ENCODE measurements at places on chromosomes 6 and 20.

GRCh38 chr6:97269821-97270220 is 13.2 kb downstream of the MMS22L start:
- no peak for DNase-seq

DNA sequence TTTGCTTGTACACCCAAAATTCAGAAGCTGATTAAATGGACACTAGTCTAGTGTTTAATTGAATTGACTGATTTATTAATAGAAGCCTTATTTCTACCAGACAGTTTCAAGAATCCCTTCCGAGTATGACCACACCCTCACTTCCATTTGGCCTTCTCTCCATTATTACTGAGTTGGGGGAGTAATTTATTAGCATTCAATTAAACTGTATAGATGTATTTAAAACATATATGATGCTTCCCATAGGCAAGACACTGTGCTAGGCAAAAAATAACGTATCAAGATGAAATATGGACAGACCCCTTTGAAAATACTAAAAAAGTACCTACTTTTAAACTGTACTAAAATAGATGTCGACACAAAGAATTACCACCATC is 112.9 kb upstream of the PHACTR1 start:
- DNase-seq = no peak

GRCh38 chr20:53463101-53463972 is 130.3 kb downstream of the ZNF217 start:
- no peak for DNase-seq

DNA sequence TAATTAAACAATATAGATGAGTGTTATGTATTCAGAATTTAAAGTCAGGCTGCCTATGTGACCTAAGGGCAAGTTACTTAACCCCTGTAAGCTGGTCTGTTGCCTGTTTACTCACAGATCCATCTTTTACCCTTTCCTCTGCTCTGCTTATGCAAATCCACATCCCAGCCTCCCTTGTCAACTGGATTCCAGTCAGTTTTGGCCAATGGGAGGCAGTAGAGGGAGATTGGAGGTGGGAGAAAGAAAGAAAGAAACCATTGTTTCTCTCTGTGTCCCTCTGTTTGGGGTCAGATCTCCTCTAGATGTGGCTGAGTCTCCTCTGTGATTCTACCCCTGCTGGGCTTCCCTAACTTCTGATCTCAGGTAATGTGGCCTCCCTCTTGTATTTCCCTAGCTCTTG is 266.8 kb upstream of the PLN start:
- no peak for DNase-seq

- DNase-seq = peak; percentile 68
These were observed 88.9 kb downstream of the HIVEP2 start for GRCh38 chr6:142855893-142856623.

- DNase-seq = peak; percentile 39
These were observed 30.6 kb downstream of the SPINT4 start for GRCh38 chr20:45752746-45753145.

- no peak for DNase-seq
These were observed 15.0 kb downstream of the C20orf173 start for GRCh38 chr20:35514371-35514932.

DNA sequence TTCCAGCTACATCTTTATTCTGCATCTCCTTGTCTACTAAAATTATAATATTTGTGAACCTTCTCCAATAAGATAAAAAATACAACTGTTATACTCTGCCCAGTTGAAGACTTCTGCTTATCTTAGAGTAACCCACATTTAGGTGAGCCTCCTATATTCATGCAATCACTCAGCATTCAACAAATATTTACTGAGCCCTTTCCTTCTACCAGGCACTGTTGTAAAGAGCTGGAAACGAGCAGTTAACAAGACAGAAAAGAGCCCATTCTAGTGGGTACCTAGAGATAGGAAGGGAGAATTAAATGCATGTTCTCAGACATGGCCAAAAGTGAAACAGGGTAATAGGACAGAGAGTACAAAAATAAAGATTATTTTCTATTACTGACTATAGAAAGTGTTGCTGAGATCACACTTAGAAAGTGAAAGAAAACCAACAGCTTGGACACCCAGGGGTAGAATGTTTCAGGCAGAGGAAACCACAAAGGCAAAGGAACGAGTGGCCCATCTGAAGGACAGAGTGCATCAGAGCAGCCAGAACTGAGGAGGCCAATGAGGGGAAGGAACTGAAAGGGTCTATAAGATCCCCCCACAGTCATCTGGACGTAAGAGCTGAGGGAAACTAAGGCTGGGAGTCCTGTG is 50.8 kb upstream of the SMLR1 start:
- no peak for DNase-seq

GRCh38 chr20:43536041-43536816 is 22.6 kb upstream of the SGK2 start:
- DNase-seq = no peak

DNA sequence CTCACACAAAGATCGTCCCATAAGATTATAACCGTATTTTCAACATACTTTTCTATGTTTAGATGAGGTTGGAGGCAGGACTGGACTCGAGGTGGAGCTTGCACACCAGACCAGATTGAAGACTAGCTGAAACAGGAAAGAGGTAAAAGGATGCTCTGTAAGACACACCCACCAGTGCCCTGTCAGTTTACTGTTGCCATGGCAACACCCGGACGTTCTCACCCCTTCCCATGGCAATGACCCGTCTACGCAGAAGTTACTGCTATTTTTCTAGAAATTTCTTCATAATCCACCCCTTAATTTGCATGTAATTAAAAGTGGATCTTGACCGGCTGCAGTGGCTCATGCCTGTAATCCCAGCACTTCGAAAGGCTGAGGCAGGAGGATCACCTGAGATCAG is 13.6 kb upstream of the SRSF6 start:
- DNase-seq = no peak

GRCh38 chr6:110098511-110099116 is 80.9 kb downstream of the WASF1 start:
- DNase-seq = no peak

Measured in activated CD4-positive, alpha-beta memory T cell treated with anti-CD3 and anti-CD28 coated beads for 36 hours (primary cell).